ENCODE measurements at places on chromosomes 3 and 15.
A peak's percentile ranks its signal among the peaks of the same experiment; 100 is the strongest.

GRCh38 chr3:72798552-72799195 lies 49.6 kb downstream of the SHQ1 start:
- no peak for DNase-seq

GRCh38 chr15:82093774-82094211 lies 48.0 kb upstream of the MEX3B start:
- no peak for DNase-seq

GRCh38 chr3:117253636-117254035 lies 544.1 kb downstream of the TUSC7 start:
- DNase-seq: no peak

DNA sequence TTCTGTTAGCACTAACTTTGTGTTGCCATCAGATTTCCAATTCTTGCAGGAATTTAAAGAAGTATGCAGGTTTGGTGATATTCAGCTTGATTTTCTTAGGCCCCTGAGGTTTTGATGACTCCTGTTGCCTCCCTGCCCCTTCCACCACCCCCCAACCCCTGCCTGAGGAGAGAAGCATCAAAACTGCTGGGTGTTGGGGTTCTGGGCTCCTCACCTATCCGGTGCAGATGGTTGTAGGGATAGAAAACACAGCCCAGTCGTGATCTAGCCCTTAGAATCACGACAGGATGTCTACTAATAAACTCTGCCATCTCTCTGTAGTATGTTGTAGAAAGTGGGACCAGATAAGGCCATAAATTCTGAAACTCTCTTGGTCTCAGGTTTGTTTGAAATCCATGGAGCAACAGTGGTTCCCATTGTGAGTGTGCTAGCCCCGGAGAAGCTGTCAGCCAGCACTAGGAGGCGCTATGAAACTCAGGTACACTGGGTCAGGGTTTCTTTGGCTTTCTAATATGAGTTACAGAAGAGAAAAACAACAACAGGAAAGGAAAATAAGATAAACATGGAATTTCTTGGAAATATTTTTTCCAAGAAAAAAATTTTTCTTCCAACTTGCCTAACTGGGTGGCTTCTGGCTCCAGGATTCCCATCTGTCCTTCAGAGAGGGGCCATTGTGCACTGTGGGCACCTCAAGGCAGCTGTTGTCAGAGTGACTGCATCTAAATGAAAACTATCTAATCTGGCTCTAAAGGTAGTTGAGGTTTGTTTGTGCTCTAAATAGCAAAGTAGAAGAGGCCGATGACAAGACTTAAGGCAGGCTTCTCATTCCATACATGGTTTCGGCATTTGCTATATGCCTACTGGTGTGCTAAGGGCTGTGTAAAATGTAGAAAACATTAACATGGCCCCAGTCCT lies 8.7 kb downstream of the SRP14 start:
- peak; percentile 42 for DNase-seq

GRCh38 chr3:143674100-143674968 lies 173.9 kb downstream of the SLC9A9 start:
- DNase-seq: peak; percentile 80

- no peak for DNase-seq
Observed at GRCh38 chr3:61194892-61195538, 56.2 kb downstream of the FHIT start.

DNA sequence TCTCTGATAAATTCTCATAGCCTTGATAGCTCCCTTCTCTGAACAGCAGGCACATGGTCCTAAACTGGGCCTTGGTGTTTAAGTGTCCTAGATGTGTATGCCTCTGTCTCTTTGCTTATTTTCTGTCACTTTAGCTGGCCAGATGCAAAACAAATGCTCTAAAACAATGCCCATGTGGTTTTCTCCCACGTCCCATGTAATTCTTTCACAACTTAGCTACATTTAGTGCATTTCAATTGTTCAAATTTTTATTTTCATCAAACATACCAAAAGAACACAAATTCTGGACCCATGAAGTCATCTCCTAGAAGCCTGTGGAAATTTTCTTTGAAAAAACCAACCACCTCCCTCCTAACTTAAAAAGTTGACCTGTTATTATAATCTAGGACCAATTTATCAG lies 491.3 kb upstream of the AGTR1 start:
- DNase-seq: no peak

DNA sequence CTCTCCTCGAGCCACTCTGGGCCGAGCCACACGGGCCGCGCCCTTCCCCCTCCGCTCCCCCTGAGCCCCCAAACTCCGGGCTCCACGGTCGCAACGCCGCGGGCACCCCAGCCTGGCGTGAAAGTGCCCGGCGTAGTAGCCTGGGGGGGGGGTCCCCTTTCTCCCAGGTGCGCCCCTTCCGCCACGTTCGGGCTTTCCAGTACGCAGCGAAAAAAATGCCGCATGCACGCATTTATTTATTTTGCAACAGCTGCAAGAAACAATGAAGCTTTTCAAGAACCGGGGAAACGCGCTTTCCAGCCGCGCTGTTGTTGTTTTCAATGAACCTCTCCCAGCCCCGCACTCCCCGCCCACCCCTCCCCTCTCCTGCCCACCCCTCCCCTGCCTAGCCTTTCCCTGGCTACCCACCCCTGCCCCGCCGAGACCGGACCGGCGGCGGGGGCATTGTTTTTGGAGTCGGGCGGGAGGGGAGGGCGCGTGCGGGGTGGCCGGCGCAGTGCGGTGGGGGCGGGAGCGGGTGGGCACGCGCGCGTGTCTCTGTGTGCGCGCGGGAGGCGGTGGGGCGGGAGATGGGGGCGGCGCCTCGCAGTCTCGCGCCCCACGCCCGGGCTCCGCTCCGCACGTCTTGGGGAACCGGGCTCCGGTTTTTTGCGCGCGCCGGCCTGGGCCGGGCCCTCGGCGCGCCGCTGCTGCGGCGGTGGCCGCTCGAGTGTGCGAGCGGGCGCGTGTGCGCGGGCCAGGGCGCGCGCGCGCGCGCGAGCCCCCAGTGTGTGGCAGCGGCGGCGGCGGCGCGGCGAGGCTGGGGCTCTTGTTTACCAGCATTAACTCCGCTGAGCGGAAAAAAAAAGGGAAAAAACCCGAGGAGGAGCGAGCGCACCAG lies at the start of gene IGF1R:
IGF1R (plus strand) TSS at position 766 of the 880 bp plus-strand sequence. CDS start 1,043 bp downstream, outside the sequence.
- peak; percentile 87 for DNase-seq

DNA sequence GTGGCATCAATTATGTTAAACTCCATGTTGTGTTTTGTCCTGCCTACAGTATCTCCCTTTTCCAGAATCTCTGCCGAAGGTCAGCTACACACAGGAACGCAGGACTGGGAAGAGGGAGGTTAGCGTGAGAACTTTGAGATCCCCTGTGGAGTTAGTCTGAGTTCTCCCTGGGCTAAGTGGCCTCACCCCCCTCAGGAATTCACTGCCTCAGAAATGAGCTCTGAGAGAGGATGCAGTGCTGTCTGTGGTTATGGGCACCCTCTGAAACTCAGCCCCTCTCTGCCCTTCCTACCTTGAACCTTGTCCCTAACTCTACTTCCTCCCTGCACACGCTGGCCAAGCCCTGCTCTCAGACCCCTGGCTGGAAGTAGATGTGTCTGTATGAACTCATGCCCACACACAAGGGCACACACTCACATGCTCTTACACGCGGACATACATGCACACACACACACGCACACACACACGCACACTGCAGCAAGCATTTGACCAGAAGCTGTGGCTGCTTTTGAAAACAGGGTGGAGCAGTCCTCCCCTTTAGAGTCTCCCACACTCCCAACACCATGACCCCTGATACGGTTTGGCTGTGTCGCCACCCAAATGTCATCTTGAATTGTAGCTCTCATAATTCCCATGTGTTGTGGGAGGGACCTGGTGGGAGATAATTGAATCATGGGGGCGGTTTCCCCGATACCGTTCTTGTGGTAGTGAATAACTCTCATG lies 5.3 kb upstream of the VIPR1 start:
- DNase-seq: no peak

DNA sequence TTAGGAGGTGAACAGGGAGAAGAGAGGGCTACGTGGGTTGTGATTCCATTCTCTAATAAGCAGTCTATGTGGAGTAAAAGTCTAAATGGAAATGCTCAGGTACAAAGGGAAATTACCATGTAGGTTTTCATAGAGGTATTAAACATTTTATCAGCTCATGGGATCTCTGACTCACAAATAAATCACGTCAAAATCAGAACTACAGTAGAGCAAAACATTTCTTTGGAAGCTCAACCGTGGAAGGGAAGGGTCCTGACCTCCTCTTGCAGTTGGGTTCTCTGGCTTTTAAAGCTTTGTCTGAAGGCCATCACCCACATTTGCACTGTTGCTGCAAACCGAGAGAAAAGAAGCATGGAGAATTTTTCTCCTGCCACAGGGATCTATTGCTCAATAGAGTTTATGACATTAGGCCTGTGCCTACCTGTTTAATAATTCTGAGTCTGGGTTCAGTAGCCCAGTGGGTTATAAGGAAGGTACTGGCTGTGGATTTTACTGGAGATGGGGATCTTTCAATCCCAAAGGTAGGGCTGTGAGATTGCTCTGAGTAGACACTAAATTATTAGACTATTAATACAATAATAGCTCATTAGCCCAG lies 24.2 kb upstream of the PGPEP1L start:
- DNase-seq: no peak

- DNase-seq: no peak
Observed at GRCh38 chr3:40793730-40794129, 269.0 kb downstream of the ZNF621 start.

DNA sequence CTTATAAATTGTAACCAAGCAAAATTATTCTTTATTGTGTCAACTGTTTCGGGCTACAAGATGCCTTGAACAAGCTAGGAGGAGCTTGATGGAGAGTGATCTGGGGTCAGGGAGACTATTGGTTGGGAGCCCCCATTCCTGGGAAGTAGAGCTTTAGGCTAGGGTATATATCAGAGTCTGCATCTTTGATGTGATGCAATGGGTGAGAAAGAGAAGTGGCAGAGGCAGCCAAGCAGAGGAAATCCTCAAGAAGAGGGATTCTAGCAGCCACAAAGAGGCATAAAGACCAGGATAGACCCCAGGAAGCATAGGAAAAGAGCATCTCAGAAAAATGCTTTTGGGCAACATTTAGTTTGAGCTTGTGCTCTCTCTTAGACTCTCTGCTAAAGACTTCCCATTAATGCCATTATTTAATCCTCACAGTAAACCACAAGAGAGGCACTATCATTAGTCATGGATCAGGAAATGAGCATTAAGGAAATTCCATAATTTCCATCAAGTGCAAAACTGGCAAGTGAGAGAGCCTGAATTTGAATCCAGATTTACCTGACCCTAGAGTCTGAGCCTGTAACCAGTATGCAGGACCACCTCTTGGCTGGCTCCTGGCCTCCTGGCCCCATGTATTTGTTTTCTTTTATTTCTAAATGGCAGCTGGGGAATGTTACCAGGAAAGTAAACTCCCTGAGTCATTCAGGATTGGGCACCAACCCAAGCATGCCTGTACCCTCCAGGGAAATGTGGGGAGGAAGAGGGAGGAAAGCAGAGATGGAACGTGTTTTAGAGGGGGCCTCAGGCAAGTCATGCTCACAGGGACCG lies 118.7 kb downstream of the RPL22L1 start:
- DNase-seq: no peak

DNA sequence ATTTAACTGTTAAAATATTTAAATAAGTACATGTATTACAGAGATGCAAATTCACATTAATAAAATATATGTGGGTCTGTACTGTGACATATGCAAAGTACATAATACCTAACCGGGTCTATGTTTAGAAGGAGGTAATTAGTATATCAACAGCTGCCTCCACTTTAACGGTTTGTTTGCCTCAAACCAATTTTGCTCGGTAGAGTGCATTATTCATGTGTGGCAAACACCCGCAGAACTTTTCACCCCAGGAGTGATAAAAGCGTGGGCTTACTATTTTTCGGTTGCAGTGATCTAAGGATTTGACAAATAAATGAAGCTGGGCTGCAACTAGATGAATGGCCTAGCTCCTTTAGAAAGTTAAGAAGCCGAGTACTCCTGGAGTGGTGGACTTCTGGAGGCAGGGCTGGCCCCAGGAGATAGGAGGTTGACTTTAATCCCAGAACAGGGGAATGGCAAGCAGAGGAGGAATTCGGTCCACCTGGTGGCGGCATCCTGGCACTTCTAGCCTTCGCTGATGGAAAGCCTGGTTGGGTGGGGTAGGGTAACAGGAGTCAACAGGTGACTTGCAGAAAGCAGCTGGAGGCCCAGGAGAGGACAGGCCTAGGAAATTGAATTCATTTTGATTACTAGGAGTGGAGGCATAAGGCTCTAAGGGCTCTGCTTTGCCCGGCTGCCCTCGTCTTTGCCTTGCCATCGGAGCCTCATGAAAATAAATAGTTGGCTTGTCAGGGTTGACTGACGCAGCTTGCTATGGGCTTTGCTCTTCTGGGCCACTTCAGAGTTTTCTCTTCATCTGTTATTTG lies 2.4 kb downstream of the SLCO3A1 start:
- DNase-seq: no peak

DNA sequence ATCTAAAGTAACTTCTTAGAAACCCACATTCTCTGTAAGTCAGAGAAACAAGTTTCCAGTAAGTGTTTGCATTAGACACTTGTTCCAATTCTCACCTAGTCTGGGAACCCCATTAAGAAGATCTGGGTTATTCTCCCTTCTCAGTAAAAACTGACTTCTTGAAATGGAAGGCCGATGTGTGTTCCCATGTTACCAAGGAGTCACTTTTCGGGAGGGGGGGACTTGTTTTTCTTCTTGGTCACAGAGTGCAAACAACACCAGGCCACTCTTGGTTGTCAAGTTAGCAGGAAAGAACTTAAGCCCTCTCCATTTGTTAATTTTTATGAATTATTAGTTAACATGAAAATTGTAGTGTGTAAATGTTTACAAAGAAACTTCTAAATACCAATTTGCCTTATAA lies 55.6 kb downstream of the ITPR1 start:
- no peak for DNase-seq
